CD4-positive, CD25-positive, alpha-beta regulatory T cell (primary cell): ENCODE measurements at places on chromosomes 4 and X. TPM values are rescaled to one million over a fixed set of nuclear protein-coding genes. Genes with fewer than 3 reads are reported as not detected.
A peak's percentile ranks its signal among the peaks of the same experiment; 100 is the strongest.

The CENPI gene
- 0.16 TPM for polyA plus RNA-seq

The ZFP92 gene
- not detected for polyA plus RNA-seq

The IGSF1 gene
- not detected for polyA plus RNA-seq

The ADAMTS3 gene
- polyA plus RNA-seq = 0.34 TPM

The SSX3 gene
- not detected for polyA plus RNA-seq

The TMPRSS11D gene
- polyA plus RNA-seq = not detected

The PDE6B gene
- 19.8 TPM for polyA plus RNA-seq

The TFE3 gene
- 5.1 TPM for polyA plus RNA-seq

The POU3F4 gene
- not detected for polyA plus RNA-seq

The USO1 gene
- 23.4 TPM for polyA plus RNA-seq

The RASSF6 gene
- polyA plus RNA-seq = 0.31 TPM

The CT45A3 gene
- polyA plus RNA-seq = not detected

The BCLAF3 gene
- 1.7 TPM for polyA plus RNA-seq

The COMMD8 gene
- polyA plus RNA-seq = 42.2 TPM

The ZMAT1 gene
- polyA plus RNA-seq = 2.1 TPM

The FMR1NB gene
- polyA plus RNA-seq = not detected

DNA sequence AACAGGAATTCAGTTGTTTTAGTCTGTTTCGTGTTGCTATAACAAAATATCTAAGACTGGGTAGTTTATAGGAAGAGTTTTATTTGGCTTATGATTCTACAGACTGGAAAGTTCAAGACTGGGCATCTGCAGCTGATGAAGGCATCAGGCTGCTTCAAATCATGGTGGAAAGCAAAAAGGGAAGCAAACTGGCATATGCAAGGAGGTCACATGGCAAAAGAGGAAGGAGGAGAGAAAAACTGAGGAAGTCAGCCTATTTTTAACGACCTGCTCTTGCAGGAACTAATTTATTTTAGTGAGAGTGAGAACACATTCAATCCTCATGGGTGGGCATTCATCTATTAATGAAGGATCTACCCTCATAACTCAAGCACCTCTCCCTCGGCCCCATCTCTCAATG lies 363.1 kb upstream of the HS3ST1 start:
- no peak for DNase-seq

DNA sequence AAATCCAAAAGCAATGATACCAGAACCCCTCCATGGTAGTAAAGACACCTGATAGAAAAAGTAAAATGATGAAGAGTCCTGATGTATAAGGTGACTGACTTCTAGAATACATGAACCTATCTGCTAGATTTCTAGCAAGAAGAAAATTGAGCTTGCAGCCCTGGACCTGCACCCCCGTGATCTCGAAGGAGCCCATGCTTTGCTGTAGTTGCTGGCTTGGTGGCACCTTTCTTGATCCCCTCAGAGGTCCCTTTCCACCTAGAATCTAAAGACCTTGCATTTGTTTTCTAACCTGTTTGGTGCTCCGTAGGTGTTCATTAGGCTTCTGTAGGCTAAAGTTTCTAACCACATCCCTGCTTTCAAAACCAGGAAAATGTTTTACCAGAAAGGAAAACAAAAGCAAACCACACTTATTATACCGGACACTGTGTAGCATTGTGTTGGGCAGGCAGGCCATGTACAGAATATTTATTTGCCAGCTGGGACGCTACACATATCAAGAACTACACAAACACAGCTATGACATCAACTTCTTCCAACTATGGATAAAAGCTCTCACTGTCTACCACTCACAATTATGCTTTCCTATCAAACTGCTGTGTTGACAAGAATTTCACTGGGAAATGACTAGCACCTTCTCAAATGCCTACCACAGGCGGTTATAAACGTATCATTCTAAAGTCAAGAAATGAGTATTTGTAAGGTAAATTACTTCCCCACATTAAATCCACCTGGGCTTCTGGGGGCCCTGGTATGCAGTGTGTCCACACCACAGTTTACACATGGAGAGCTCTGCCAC lies 316.2 kb downstream of the UNC5C start:
- peak; percentile 6 for DNase-seq

GRCh38 chrX:120761810-120762209 lies 113.9 kb downstream of the CT47B1 start:
- DNase-seq = no peak

DNA sequence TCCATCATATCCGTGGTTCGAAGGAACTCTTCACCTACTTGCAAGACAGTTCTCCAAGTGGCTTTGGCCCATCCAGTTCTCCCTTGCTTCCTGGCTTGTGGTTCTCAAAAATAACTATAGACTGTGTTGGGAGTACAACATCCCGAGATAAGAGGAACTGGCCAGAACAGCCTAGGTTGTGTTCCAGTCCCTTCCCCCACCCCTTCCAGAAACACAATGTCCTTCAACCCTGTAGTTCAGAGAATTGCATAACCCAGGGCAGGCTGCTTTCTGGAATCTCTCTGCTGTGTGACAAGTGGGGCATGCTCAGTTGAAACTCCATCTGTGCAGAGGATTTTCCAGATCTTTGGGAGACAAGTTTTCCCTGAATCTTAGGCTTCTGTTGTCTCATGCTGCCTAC lies 206.5 kb downstream of the PCDH10 start:
- no peak for DNase-seq

GRCh38 chrX:117713411-117713810 lies 403.2 kb downstream of the KLHL13 start:
- DNase-seq = no peak

GRCh38 chr4:38691251-38692008 lies 27.4 kb downstream of the KLF3 start:
- no peak for DNase-seq

DNA sequence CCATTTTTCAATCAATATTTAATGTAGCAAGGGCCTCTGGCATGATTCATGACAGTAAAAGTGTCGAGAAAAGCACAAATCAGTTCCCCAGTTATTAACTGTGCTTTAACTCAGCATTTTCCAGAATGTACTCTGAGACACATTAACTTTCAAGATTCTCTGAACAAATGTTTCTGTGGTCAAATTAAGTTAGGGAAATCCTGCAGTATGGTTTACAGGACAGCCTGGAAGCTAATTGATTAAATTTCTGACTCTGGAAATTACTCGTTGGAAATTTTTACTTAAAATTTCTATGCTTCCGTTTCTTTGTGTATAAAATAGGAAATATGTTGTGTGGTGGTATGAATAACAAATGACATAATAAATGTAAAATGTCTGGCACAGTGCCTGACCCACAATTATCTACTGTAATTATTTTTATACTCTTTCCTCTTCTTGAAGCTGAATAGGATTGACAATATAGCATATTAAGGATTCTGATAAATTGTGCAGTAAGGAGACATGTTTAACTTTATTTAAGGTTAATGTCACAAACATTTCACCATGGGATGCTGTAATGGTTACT lies 33.7 kb downstream of the STK32B start:
- no peak for DNase-seq

GRCh38 chrX:140821280-140821679 lies 111.7 kb downstream of the LINC00632 start:
- no peak for DNase-seq

DNA sequence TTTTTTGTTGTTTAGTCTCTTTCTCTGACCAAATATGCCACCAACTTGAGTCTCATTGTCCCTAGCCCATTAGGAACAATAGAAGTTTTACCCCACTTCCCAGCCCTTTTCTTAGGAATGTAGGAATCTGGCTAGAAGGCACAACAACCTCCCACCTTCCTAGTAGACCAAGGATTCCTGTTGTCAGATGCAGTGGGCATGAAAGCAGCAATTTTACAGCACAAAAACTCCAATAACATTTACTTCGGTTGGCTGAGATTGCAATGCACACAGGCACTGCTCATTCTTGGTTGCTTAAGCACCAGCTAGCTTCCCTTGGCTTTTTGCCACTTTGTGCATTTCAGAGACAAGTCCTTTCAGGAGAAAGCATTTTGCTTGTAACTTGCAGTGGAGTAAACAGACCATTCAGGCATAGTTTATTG lies 312.8 kb downstream of the TENM3 start:
- no peak for DNase-seq

- DNase-seq = no peak
These were observed 21.1 kb upstream of the ARAF start for GRCh38 chrX:47539860-47540259.

GRCh38 chrX:131830400-131831184 lies 192.5 kb upstream of the STK26 start:
- DNase-seq = peak; percentile 34

DNA sequence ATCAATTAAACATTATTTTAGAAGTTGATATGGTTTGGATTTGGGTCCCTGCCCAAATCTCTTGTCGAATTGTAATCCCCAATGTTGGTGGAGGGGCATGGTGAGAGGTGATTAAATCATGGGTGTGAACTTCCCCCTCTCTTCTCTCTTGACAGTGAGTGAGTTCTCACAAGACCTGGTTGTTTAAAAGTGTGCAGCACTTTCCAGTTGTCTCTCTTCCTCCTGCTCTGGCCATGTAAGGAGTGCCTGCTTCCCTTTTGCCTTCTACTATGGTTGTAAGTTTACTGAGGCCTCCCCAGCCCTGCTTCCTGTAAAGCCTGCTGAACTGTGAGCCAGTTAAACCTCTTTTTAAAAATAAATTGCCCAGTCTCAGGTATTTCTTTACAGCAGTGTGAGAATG lies 141.4 kb downstream of the GALNTL6 start:
- no peak for DNase-seq

DNA sequence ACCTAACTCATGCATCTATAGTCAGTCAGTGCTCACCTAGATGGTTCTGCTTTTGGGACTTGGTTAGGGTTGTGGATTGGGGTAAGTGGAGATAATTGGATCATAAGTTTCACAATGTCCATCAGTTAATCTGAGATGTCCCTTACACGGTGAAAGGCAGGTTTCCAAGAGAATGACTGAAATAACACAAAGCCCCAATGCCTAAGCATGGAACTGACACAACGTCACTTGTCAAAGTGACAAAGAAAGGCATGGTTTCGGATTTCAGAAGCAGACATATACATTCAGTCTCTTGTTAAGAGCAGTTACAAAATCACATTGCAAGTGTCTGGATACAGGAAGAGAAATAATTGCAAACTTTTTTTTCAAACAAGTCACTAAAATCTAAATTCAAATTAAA lies 1456.9 kb downstream of the TECRL start:
- no peak for DNase-seq

DNA sequence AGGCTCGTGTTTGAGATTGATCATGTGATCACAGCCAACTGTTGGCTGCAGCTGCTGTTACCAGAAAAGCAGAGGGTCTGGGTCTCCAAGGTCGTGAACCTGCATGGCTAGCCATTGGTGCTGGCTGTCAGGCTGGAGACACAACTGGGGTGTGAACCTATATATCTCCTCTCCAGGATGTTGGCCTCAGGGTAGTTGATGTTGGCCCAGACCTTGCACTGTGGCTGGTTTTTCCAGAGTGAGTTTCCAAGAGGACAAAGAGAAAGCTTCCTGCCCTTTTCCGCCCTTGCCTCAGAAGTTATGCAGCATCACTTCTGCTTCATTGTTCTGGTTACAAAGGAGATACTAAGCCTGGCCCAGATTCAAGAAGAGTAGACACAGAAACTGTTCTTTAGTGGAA lies 607.8 kb upstream of the HS3ST1 start:
- DNase-seq = no peak

GRCh38 chrX:76420237-76420636 lies 7.3 kb upstream of the MAGEE1 start:
- no peak for DNase-seq

GRCh38 chr4:122163301-122163700 lies 11.2 kb downstream of the BLTP1 start:
- no peak for DNase-seq

GRCh38 chr4:8192748-8193738 lies 6.0 kb upstream of the SH3TC1 start:
- peak; percentile 63 for DNase-seq

GRCh38 chr4:112083587-112084347 lies 61.5 kb upstream of the FAM241A start:
- DNase-seq = no peak

DNA sequence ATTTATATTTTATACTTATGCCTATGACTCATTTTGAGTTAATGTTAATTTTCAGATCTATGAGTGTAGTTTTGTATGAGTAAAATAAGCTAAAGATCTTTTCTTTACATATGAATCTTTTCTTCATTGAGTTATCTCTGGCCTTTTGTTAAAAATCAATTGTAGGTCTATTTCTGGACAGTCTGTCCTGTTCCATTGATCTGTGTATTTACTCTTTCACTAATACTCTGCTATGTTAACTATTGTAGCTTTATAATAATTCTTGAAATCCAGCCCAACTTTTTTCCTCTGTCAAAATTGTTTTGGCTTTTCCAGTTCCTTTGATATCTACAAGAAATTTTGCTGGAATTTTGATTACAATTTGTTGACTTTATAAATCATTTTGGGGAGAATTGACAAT lies 177.0 kb downstream of the RBM46 start:
- no peak for DNase-seq

DNA sequence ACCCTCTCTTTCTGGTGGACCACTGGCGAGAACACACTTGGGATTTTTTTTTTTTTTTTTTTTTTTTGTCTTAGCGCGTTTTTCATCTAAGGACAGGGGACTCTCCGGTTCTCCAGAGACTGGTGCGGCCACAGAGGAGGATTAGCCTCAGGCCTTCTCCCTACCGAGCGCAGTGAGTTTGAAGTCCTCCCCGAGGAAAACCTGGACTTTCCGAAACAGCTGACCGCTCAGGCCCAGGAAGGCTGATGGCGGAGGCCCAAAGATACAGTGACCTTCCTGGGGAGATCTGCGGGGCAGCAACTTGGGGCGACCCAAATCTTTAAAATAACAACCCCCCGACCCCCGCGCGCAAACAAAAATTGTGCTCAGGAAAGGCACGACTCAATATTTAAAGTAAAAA lies 9.2 kb downstream of the NKX3-2 start:
- DNase-seq = no peak

DNA sequence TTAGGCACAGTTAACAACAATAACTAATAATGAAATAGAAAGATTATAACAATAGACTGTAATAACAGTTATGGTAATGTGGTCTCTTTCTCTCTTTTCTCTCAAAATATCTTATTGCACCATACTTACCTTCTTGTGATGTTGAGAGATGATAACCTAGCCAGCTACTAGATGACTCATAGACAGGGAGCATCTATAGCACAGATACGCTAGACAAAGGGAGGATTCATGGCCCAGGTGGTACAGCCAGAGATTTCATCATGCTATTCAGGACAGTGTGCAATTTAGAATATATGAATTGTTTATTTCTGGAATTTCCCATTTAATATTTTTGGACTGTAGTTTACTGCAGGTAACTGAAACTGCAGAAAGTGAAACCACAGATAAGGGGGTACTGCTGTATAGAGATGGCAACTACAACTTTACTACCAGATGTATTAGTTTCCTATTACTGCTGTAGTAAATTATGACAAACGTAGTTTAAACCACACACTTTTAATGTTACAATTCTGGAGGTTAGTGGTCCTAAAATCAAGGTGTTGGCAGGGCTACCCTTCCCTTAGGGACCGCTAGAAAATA lies 41.8 kb upstream of the MAGED1 start:
- no peak for DNase-seq

DNA sequence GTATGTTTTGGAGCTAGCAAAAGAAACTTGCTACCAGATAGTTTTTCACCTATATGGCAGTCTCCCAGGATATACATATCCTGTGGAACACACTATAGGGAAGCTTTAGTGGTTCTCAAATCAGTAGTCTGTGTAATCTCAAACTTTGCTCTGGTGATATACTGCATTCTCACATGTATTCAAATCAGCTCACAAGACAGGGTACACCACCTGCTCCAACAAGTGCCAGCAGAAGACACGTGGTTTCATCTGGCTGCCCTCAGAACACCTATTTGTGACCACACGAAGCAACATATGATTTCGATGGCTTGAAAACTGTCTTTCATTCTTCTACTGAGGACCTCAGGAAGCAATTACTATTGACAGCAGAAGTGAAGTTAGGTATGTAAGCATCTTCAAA lies 37.7 kb downstream of the BCLAF3 start:
- DNase-seq = no peak

GRCh38 chr4:61741327-61742096 lies 541.4 kb downstream of the ADGRL3 start:
- no peak for DNase-seq
